ENCODE measurements at places on chromosomes 7 and 10.

GRCh38 chr10:132001238-132001972 lies 19.7 kb upstream of the BNIP3 start:
- no peak for DNase-seq

DNA sequence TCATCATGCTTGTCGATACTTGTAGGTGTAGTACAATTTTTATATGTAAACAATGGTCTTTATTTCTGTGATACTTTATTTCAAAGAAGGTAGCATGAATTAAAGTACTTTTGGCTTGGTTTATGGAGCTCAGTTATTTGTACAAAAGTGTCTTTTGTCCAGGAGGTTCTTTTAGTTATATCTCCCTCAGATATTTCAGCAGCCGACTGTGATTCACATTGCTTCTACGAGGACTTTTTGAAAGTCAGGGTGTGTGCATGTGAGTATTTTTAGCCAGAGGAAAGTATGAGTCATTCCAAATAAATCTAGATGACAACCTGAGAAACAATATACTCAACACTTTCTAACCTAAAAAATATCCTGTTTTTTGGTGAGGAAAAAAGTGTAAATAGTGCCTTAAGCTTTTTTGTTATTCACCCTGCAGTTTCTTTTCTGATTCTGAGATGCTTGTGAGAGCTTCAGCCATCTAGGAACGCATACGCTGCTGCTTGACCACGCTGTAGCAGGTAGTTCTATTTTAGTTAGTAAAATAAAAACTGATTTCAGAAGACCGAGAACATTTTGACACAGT lies 595 bp upstream of the SUN1 start:
- no peak for DNase-seq

DNA sequence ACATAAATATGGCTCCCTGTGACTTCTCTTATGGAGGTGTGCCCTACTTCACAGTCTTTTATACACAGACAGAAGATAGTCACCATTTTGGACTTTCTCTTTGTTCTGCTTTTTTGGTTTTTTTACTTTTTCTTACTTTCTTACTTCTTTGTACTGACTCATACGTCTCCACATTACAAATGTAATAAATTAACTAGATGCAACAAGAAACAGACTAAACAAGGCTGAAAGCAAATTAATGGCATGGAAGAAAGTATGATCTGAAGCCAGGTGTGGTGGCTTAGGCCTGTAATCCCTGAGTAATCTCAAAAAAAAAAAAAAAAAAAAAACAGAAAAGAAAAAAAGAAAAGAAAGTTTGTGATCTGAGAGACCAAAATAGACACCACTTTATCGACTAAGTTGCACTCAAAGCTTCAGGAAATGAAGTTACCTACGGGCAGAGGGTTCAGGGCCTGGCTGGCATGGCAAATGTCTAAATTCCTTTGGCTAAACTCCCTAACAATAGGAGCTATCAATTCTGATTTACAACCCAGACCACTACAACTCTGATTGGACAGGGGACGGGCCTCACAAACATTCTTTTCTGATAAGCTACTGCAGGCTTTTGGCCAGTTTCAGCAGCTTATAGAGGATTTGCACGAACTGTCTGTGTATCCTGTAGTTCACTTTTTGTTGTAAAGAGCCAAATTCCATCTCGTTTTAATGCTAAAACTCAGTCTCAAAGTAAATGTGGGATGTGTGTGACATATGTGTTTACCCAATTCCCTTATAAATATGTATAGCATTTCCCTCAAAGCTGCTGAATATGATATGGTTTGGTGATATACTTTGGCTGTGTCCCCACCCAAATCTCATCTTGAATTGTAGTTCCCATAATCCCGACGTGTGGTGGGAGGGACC lies 129.1 kb downstream of the SEPTIN14 start:
- no peak for DNase-seq

DNA sequence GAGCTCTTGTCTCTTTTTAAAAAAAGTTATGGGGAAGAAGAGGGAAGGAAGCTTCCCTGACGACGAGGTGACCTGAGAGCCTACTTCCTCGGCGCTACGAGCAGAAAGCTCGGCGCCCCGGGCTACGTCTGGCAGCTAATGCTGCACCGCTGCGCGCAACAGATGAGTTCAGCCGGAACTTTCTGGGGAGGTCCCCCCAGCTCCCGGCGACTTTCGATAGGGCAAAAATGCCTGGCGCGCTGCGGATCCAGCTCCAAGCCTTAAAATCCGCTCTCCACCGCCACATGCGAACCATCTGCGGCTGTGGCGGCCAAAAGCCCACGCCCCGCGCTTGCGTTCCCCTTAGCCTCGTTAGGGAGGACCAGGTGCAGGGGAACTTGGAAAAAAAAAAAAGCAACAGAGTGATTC lies 621 bp downstream of the P4HA1 start:
- DNase-seq, result no peak

GRCh38 chr7:73678862-73679261 lies 4.4 kb downstream of the DNAJC30 start:
- DNase-seq, result no peak

DNA sequence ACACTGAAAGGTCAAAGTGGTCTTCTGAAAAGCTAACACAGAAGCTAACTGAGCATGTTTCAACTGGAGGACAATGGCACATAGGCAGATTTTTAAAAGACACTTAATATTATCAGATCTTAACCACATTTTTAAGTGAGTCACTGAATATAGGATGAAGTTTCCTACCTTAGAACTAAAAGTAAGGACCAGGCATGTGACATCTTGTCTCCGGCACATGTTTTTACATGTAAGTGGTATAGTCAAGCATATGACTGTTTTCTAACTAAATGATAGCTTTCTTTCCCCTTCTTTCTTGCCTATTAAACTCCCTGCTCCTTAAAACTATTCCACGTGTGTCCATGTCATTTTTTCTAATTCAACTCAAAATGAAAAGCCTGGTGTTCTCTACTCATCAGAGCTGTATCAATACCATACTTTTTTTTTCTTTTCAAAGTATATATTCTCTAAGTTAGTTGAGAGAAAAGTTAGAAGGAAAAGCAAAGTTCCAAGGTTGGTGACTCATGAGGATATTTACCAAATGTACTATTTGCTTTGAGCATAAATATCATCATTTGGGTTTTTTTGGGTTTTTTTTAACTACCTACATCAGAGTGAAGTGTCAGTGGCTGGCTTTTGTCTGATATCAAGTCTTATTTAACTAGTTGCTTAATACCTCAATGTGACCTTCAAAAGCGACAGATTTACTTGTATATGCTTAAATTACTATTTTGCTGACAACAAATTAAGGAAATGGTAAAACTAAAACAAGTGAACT lies 127.5 kb downstream of the CRPPA start:
- DNase-seq, result no peak

- no peak for DNase-seq
These were observed 33.0 kb downstream of the PSAP start for GRCh38 chr10:71817831-71818655.

- no peak for DNase-seq
These were observed 99.9 kb downstream of the TRIL start for GRCh38 chr7:28858206-28858605.
